Kidney (tissue), 22 donors: ENCODE measurements at places on chromosomes 4 and X. TPM values are rescaled to one million over a fixed set of nuclear protein-coding genes. Genes with fewer than 3 reads are reported as not detected.

The MFAP3L gene
- total RNA-seq = 35.1 TPM

The POU4F2 gene
- total RNA-seq = not detected

The REPS2 gene
- 36.3 TPM for total RNA-seq

The GAGE1 gene
- total RNA-seq = not detected

The FRG2 gene
- not detected for total RNA-seq

The ZCCHC12 gene
- total RNA-seq = not detected

The EXOC1L gene
- total RNA-seq = not detected

The KLB gene
- total RNA-seq = not detected

The HPSE gene
- total RNA-seq = 6.8 TPM

The FGFBP2 gene
- 0.72 TPM for total RNA-seq

The BST1 gene
- 5.3 TPM for total RNA-seq

The CENPVL2 gene
- not detected for total RNA-seq

The HTN3 gene
- total RNA-seq = not detected

The CFAP299 gene
- 1.1 TPM for total RNA-seq

The RAB40A gene
- 1.4 TPM for total RNA-seq

The S100G gene
- not detected for total RNA-seq

The CDKL2 gene
- total RNA-seq = 15.9 TPM

The FGG gene
- total RNA-seq = 2.8 TPM
